ENCODE measurements at places on chromosomes 5 and 9.

GRCh38 chr9:112361601-112362000 is 18.3 kb upstream of the HSDL2 start:
- DNase-seq = peak; percentile 70

- no peak for DNase-seq
These were observed 447.1 kb downstream of the LRRC70 start for GRCh38 chr5:63025679-63026078.

DNA sequence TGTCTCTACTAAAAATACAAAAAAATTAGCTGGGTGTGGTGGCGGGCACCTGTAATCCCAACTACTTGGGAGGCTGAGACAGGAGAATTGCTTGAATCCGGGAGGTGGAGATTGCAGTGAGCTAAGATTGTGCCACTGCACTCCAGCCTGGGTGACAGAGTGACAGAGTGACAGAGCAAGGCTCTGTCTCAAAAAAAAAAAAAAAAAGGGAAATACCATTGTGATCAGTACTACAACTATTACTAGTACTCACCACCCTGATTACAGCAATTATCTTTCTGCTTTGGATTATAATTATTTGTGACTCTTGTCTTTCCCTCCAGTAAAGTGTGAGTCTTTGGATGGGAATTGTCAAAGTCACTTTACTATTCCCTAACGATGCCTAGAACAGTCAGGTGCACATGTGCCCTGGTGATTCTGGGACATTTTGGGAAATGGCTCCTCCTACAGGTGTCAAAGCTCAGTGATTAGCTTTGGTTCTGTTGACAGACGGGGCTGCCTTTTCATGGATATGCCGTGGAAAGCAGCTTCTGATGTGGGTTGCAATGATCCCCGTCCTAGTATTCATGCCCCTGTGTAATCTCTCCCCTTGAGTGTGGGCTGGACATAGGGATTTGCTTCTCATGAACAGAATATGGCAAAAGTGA is 31.8 kb upstream of the FRRS1L start:
- DNase-seq = no peak

DNA sequence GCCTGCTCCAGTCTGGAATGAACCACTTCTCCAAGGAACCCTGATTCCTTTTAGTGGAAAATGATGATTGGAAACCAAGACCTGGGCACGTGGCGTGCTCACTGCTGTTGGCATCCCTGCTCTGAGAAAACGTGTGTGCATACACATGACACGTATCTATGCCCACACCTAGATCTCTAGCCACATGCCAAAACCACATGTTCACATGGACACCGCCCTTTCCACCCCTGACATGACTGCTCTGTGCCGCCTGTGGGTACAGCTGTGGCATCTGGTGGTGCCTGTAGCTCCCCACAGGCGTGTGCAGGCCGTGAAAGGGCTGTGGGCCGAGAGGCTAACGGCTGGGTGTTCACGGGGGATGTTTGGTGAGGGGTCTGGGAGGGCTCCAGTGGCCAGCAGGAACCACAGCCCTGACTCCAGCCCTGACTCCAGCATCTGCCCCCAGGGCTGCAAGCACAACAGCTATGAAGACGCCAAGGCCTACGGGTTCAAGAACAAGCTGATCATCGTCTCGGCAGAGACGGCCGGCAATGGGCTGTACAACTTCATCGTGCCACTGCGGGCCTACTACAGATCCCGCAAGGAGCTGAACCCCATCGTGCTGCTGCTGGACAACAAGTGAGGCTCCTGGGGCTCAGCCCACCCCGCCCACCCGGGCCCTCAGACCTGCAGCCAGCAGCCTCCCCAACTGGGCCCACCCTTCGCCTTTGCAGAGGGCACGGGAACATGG is 75.1 kb downstream of the KCNT1 start:
- no peak for DNase-seq

GRCh38 chr5:18152671-18153070 is 518.4 kb downstream of the TAF11L14 start:
- no peak for DNase-seq
